Left cardiac atrium (tissue), 4 donors: ENCODE measurements at places on chromosomes 7 and 10.
A peak's percentile ranks its signal among the peaks of the same experiment; 100 is the strongest.

DNA sequence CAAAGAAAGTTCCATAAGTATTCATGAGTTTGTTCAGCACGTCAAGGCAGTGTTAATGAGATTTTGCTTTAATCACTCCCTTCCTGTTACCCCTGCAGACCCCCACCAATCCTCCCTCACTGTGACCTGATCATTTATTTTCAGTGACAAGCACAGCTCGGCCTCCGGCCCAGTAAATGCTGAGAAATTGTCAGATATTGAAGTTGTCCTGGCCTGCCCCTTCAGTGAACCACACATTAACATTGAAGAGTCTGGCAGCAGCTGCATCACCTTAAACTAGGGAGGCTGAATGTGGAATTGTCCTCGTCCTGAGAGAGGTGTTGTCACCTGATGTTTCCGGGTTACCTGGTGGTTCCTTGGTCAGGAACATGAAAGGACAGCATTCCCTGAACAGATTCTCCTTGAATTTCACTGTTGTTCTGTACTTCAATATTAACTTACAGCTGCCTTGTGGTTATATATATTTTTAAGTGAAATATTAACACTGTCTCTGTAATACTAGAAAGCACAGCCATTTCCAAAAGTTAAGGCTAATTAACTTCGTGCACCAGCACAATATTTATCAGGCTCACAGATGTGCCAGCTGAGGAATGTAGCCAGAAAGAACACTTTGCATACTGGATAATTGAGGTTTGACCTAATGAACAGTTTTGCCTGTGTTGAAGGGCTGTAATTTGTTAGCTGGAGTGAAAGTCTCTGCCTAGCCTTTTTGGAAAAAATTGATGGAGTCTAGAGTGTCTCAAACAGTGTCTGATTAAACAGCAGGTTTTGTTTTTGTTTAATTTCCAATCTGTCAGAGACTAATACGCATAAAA, 265.3 kb downstream of the HDAC9 start:
- DNase-seq: no peak

DNA sequence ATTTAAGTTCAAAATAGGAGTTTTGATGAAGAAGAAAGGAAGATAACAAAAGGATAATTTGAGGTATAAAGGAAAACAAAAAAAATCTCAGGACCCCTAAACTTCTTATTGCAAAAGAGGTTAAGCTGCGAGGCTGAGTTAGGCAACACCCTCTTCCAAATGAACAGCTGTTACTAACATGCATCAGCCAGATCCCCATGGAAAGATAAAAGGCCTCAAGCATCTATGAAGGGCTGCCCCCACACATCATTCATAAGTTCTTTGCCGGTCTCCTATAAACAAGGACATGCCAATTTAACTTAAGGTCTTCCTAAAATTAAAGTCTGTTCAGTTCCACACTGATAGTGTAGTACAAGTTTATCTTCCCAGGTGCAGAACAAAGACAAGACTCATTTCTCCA, 75.8 kb upstream of the IMMP2L start:
- DNase-seq: no peak

DNA sequence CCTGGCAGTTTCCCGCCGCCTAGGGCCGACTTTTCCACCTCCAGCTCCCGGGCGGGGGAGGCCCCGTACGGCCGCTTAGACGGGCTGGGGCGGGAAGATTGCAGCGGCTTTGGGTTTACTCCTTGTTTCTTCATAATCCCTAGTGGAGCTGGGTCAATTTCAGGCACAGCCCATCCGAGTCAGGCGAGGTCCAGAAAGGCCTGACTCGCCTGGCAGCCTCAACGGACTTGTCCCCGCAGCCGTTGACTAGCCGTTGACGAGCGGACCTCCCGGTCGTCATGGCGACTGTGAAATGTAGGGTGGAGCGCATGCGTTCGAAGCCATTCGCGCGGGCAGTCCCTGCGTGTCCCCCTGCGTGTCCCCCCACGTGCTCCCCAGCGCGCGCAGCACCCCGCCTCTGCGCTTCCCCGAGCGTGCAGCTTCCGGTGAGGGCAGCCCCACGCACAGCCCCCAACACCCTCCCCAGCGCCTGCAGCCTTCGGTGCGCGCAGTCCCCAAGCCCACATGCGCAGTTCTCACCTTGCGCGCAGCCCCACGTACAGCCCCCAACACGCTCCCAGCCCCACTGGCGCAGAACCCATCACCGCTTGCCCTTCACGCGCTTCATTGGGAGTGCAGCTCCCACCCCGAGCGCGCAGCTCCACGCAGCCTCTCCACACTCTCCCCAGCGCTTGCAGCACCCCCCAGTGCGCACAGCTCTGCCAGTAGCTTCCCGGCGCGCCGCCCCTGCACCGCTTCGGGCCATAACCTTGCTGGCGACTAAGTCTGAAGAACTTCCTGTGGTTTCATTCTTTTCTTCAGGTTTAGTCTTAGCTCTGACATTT, 67.8 kb downstream of the TBX20 start:
- peak; percentile 77 for DNase-seq

GRCh38 chr7:23003505-23004246, 10.3 kb downstream of the HYCC1 start:
- no peak for DNase-seq

GRCh38 chr7:41877118-41877517, 174.2 kb upstream of the INHBA start:
- no peak for DNase-seq

DNA sequence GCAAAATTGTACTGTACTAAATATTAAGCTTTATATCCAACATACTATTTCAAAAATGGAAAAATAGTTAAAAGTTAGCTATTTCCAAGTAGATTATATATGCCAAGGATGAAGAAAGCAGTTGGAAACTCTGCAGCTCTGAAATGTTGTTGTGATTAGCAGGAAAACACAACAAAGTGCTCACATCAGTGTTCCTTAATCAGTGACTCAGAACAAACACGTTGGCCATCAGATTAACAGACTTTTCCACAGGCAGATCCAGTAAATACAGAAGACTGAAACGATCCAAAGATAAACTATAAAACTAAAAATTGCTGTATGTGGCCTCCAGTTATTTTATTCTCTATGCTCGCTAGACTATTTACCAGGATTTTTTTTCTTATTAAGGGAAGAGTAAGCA, 99.6 kb upstream of the SEMA3D start:
- DNase-seq: no peak

- DNase-seq: no peak
These were observed 18.3 kb upstream of the TNPO3 start for GRCh38 chr7:129073204-129073603.

DNA sequence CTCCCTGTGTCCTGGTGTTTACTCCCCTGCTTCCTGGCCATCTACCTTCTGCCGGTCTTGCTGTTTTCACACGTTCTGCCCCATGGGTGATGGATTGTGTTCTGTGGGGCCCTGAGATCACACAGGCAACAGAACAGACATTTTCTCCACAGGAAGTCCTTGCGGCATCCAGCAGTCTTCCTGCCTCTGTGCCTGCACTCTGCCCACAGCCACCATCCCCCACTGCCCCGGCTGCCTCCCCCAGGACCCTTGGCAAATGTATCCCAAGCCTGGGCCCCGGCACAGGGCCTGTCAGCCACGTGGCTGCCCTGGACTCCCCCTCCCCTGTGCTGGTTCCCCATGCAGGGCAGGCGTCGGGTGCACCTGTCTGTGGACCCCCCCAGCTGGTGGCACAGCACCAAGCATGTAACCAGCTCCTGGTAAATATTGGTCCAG, 184.2 kb downstream of the WDR37 start:
- DNase-seq: no peak

DNA sequence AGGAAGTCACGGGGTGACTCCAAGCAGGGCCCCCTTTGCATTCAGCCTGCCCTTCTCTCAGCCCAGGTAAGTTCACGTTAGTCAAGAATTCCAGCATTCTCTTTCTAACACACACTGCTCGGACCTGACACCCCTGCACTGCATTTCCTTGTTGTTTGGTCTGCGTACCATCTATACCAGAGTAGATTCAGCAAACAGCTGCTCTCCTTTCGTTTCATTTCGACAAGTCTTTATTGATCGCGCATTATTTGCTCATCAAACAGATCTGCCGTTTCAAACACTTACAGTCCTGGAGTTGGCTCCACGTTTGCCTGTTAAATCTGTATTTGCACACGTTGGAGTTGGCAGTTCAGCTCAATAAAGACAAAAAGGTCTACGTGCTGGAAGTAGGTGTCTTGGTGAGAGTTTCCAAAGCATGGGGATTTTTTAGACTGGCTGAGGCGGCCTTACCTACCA, 495.1 kb downstream of the RPS24 start:
- no peak for DNase-seq

DNA sequence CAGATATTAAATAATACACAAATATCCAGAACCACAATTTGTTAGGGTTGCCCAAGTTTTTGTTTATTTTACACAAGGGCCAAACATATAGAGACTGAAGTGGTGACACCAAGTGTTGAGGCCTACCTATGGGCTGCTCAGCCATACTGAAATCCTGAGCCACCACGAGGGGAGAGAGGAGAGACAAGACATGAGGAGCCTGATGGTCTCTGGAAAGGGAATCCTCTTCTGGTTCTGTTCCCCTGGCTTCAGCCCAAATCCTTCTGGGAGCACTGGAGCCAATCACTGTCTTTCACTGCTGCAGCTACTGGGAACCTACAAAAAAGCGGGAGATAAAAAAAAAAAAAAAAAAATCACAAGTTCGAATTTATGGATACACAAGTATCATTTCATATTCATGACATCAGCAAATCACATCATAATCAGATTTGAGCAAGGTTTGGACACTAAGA, 1.9 kb downstream of the SKIDA1 start:
- peak; percentile 57 for DNase-seq

DNA sequence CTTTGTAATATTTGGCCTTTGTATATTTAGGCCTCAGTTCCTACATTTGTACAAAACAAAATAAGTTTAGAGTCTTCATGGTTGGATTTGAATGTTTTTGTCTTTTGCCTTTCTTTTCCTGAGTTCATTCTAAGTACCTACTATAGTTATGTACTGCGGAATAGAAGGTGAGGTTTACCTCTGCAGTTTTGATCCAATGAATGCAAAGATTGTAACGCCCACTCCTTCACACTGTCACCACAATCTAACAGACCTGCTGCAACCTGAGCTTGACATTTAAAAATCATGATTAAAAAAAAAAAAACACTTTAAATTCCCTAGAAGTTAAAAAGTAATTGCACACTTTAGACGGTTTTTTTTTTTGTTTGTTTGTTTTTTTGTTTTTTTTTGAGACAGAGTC, 145.0 kb downstream of the CALCR start:
- no peak for DNase-seq

- peak; percentile 64 for DNase-seq
These were observed 68.2 kb downstream of the DNAJB6 start for GRCh38 chr7:157404845-157405481.

- DNase-seq: no peak
These were observed 163.9 kb downstream of the ADARB2 start for GRCh38 chr10:1573334-1573969.

DNA sequence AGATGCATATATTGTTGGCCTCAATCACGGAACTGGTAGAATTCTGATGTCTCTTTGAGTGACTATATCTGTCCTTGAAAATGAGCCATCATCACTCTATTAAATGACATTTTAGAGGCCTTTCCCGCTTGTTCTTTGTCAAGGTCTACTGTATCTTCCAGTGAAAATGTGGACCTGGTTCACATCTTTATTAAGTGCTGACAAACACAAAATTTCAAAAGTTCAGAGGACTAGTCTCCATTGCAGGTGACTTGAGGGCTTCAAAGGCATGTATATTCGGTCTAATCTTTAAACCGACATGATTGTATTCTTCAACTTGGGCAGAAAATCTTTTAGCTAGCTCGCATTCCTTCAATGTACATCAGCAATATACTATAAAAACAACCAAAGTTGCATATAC, 36.6 kb upstream of the VWDE start:
- no peak for DNase-seq

- no peak for DNase-seq
These were observed 389.7 kb downstream of the INHBA start for GRCh38 chr7:41313171-41313570.

DNA sequence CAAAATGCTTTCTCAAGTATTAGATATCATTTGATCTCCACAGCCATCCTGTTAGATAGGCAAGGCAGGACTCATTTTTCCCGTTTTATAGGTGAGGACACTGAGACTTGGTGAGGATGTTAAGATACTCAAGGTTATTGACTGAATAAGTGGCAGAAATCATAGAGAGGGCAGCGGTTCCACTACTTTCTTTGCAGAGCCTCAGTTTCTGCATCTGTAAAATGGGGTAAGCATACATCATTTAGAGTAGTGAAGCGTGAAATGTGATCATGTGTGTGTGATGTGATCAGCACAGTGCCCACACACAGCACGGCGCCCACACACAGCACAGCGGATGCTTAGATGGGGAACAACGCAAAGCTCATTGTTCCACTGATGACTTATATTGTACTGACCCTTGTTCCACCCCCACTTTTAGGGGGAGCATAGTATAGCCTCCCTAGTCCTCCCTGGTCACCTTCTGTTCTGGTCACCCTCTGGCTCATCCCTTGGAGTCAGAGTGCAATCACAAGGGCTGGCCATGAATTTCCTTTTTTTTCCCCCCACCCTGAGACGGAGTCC, 10.5 kb downstream of the UBTD1 start:
- DNase-seq: no peak

- no peak for DNase-seq
These were observed 43.6 kb upstream of the SMNDC1 start for GRCh38 chr10:110348336-110348735.

DNA sequence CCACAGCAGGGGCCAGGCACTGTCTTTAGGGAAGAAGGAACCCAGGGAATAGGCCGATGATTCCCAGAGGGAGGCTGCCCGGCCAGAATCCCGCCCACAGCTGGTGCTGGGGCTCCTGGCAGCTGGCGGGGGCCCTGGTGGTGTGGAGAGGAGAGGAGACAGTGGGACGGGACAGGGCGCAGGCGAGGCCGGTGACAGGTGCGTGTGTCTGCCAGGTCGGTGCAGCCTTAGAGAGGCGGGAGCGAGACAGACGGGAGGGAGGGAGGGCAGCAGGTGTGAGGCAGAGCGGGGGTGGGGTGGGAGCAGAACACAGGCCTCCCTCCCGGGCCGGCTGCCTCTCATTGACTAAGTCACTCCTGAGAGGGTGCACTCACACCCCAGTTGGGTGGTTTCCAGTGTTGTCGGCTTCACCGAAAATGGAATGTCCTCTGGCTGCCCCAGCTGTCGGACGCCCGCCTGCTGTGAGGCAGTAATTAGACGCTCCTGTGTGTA, 55.2 kb downstream of the ELFN1 start:
- peak; percentile 83 for DNase-seq

- DNase-seq: no peak
These were observed 1.3 kb downstream of the FAS start for GRCh38 chr10:88991899-88992320.

GRCh38 chr10:73357166-73357565, 1.5 kb downstream of the CFAP70 start:
- no peak for DNase-seq

DNA sequence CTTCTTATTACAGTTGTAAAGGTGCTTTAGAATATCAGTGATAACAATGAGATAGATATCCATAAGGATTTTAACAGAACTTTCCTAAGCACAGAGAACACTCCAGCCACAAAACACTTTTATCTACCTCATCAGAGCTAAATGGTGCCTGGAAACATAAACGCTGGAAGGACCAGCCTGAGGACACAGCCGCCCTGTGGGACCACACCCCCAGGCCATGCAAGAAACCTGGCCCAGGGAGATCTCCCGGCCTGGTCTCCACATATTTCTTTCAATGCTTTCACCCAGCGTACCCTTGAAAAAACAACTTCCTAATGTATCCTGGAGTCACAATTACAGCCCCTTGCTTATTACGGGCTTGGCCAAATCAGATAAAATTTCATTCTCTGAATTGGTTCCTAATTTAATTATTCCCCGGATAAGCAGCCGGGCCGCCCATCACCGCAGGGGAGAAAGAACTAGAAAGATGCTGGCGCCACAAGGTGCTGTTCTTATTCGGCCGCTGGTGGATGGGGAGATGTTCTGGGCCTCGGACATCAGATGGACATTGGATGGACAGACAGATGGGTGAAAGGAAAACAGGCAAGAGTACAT, 11.8 kb downstream of the CHST15 start:
- no peak for DNase-seq
